Breast epithelium (tissue), 4 donors: ENCODE measurements at places on chromosomes 5 and 9.
A peak's percentile ranks its signal among the peaks of the same experiment; 100 is the strongest.

DNA sequence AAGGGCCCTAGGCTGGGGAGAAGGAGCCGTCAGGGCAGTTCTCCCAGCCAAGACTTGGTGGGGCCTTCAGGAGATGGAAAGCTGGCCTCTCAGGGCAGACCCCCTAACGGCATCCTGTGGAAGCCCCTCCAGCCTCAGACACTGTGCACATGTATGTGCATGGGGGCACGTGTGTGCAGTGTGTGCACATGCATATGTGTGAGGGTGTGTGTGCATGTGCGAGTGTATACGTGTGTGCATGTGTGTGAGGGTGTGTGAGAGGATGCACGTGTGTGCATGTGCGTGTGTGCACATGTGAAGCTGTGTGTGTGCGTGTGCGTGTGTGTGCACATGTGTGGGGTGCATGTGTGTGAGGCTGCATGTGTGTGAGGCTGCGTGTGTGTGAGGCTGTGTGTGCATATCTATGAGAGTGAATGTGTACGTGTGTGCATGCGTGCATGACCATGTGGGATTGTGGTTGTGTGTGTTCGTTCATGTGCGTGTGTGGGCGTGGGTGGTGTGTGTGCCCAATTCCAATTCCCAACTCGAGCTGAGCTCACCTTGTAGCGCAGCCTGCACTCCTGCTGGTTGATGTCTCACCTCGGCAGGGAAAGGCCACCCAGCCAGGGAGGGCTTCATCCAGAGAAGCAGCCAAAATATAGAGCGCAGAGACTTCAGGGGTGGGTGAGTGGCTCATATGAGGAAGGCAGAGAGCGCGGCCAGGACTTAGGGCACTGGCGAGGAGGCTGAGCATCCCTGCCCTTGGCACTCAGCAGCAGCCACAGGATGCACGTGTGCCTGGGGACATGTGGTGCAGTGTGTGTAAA is 142.7 kb upstream of the PPP1R26 start:
- peak; percentile 35 for DNase-seq

DNA sequence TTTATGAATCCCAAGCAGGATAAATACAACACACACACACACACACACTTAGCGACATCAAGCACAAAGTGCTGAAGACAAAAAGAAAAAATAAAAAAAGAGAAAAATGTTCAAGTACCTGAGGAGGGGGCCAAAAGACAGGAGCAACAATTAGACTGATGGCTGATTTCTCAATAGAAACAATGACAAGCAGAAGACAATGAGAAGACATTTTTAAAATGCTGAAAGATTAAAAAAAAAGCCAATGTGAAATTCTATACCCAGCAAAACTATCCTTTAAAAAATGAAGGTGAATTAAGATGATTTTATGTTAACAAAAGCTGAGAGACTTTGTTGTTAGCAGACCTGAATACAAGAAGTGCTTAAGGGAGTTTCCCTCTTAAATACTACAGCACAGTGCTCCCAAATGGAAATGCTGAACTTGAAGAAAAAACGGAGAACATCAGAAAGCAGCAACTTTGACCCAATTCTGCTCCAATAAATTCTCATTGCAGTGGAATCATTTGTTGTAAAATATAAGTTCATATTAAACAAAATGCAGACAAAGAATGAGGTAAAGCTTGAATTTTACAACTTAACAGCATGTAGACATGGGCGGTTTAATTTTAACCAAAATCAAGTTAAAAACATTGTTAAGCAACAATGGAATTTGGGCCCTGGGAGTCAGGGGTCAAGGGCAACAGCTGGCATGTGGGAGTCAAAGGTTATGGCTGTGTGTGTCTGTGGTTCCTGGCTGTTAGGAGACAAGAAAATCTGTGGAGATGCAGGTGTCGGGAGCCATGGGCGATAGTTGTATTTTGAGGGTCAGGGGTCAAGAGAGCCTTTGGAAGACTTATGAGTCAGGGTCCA is 776 bp upstream of the RANBP17 start:
- DNase-seq, result no peak

GRCh38 chr9:137309368-137310188 is 7.5 kb upstream of the NRARP start:
- no peak for DNase-seq

DNA sequence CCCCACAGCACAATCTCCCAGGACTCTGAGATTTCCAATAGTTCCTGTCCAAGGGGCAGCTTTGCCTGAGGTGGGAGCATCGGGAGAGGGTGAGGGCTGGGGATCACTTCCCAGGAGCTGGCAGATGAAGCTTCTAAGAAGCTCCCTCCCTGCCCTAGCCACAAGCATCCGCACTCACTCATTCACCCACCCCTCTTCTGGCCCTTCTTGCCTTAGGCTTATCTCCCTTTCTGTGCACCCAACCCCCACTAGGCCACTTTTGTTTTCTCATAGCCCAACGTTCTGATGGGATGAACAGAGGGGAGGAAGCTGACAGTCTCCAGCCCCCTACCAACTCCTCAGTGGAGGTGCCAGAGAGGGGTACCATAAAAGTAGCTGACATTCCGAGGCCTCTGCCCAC is 3.7 kb upstream of the PCDH1 start:
- no peak for DNase-seq
